ENCODE measurements at places on chromosomes 1 and 21.

DNA sequence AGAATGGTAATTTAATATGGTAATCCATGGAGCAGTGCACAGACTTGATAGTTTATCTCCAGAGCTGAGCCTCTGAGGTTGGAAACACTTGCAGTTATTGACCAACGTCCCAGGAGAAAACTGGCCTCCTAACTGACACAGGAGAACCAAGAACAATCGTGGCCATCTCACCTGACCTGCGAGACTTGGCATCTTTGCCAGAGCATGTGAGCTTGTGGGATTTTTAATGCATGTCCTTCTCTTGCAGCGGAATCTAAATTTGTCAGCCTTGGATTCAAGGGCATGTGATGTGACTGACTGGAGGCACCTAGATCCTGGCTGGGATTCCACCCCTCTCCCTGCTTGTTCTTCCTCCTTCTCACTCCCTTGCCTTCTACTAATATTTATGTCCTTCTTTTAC is 27.8 kb upstream of the SLC26A9 start:
- DNase-seq, result no peak

DNA sequence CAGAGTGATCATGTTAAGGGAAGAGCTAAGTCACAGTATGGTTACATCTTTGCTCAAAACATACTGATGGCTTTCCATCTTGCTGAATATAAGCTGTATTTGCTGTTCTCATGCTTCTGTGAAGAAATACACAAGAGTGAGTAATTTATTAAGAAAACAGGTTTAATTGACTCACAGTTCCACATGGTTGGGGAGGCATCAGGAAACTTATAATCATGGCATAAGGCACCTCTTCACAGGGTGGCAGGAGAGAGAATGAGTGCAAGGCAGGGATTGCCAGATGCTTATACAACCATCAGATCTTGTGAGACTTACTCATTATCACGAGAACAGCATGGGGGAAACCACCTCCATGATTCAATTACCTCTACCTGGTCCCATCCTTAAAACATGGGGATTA is 24.4 kb upstream of the RGS5 start:
- DNase-seq, result no peak

GRCh38 chr1:111924786-111925185 is 64.7 kb downstream of the KCND3 start:
- DNase-seq, result no peak

DNA sequence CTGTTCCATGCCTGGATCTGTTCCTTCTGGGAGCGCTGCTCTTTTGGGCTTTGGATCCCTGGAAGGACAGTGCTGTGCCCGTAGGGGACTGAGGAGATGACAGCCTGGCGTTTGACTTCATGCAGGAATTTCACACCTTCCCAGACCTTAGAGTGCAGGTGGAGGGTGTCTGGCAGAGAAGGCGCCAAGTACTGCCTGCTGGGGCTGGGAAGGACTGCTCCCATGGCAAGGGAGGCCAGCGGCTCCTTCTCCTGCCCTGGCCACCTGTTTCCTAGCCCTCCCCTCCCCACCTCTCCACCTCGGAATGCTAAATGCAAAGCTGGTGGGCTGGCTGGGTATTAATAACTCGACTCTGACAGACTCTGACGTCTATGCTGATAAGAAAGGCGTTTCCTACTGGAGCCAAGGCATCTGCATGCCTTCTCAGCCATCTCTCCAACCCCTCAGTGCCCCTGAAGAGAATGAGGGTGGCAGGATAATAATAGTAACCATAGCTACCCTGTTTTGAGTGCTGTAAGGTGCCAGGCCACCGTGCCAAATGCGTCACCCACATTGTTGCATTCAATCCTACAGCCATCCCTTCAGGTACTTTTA is 17.5 kb upstream of the PDIK1L start:
- no peak for DNase-seq

GRCh38 chr1:205484985-205485967 is 19.2 kb upstream of the CDK18 start:
- peak; percentile 66 for DNase-seq

GRCh38 chr1:189681252-189681919 is 796.3 kb downstream of the BRINP3 start:
- no peak for DNase-seq

- no peak for DNase-seq
These were observed 72.6 kb upstream of the TARDBP start for GRCh38 chr1:10939654-10940450.

DNA sequence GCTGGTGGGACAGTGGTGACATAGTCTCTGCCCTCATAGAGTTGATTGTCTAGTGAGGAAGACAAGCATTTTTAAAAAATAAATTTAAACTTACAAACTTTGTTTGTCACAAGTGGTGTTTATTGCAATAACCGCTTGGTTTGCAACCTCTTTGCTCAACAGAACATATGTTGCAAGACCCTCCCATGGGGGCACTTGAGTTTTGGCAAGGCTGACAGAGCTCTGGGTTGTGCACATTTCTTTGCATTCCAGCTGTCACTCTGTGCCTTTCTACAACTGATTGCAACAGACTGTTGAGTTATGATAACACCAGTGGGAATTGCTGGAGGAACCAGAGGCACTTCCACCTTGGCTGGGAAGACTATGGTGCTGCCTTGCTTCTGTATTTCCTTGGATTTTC is 58.4 kb downstream of the LAMC2 start:
- no peak for DNase-seq

- no peak for DNase-seq
These were observed 11.7 kb downstream of the IFNGR2 start for GRCh38 chr21:33414926-33415325.

- DNase-seq, result peak; percentile 25
These were observed 359 bp downstream of the LRRC3 start for GRCh38 chr21:44455524-44456213.

DNA sequence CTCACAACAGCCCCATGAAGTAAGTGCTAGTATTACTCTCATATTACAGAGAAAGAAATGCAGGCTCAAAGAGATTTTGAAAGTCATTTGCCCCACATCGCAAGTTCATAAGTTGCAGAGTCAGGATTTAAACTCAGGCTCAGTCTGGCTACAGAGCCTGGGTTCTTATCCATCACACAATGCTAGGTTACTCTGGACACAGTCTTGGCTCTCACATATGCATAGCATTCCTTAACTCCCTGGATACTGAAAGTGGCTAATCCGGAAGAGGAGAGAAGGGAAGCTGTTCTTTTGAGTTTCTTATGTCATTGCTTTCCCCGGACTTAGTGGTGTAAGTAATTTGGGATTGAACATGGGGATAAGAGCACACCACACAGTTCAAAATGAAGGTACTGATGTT is 357.4 kb upstream of the PLXNA2 start:
- DNase-seq, result no peak

DNA sequence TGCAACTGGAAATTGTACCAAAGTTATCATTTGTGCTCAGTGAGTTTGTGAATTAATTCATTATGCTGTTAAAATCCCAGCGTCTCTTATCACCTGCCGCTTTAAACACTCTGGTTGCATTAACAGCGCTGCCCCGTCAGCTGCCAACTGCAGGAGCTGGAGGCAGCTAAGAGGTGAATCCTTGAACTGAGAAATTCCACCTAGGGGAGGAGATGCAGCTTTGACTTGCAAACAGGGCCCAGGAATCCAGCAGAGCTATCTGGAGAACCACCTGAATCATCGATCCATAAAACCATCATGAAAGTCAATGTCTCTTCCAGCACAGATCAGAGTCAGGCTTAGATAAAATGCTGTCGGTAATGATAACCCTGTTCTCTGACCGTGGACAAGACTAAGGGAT is 140.7 kb upstream of the PTBP2 start:
- no peak for DNase-seq

DNA sequence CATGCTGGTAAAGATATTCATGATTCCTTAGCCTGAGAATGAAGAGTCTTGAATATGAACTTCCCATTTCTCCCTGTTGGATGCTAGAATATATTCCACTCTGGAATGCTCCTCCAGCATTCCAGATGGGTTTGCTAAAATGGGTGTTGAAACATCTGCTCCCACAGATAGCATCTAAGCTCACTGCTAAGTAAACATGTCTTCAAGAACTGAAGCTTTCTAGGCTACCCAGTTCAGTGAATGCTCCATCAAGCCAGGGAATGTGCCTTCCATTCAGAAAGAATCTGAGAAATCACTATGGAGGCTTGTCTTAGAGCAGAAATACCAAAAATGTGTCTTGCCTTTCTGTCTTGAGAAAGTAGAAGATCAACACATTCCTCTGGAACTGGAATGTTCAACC is 81.1 kb downstream of the TNFSF18 start:
- DNase-seq, result no peak

DNA sequence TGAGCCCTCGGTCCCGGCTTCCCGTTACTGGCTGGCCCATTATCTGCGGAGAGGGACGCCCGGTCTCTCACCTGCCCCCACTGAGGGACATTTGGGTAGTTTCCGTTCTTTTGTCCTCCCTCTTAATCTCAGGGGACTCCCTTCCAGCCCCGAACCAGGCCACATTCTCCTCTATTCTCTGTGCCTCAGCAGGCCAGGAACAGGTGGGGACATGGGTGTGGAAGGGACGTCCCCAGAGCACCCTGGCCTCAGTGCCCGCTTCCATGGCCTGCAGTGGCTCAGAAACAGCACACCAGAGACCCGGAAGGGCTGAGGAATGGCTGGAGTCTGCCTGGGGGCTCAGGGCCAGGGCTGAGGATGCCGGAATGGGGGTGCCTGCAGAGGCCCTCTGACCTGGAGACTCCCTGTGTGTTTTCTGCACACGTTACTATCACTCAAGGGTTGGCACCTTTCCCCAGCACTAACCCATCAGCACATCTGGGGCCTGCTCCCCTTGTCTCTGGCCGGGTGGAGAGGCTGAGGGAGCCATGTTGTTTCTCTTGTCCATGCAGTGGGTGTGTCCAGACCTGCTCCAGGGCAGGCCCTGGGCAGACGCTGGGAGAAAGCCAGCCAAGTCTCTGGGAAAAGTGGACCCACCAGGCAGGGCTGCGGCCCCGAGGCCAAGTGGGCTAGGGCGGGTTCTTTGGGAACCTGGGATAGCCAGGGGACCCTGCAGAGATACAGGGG is 10.0 kb upstream of the DNMT3L start:
- no peak for DNase-seq

- DNase-seq, result no peak
These were observed 53.6 kb upstream of the A3GALT2 start for GRCh38 chr1:33374336-33375105.

DNA sequence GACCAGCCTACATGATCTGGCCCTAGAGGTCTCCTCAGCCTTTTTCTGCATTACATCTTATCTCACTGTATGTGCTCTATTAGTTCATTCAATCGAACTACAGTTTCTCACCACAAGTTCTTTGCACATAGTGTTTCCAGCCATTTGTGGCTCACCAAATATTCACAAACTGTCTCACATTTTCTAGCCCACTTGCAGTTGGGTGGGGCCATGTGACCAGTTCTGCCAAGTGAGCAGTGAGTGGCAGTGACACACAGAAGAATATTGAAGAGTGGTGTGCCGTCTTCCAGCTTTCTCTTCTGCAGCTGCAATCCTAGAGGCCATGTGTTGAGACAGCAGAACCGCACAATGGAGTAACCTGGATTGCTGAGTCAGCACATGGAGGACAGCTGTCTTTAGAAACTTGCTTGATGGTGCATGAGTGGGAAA is 103.2 kb upstream of the ZNF644 start:
- DNase-seq, result no peak

DNA sequence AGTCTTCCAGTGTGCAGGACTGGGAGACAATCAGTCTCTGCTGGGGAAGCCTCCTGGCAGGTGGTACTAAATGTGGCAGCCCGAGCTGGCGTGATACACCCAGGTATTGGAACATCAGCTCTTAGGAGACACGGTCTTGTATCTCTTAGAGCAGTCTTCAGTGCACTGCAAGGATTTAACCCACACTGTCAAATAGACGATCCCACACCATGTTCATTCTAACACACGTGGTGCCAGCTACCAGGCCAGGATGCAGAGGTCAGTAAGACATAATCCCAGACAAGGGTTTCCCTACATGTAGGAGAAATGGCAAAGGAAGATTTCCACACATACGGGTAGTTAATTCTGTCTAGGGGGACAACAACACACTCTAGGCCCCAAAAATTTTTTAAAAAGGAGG is 8.7 kb downstream of the TRIM11 start:
- DNase-seq, result no peak

DNA sequence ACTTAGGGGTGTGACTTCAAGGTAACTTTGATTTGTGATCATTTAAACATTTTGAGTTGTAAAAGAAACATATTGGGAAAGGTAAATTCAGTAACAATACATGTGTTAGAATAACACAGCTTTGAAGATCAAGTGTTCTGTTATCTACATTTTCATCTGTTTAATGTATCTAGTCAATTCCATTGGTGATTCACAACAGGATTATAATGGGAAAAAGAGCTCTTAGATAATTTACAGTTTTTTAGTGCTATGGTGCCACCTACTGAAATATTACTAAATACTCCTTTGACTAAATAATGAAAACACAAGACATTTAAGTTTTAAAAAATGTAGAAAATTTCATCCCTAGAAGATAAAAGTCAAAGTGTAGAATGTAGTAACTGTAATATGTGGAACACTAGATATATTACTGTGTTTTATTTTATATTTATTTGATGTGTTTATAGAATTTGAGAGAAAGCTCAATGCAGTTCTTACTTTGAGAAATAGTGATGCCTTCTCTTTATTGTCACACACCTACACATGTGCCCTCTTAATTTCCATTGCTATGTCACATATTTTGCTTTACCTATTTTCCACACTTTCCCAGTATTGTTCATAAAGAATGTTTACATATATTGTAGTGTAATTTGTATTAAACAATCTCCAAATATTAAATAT is 47.4 kb downstream of the PTPRC start:
- no peak for DNase-seq

GRCh38 chr1:234592240-234592639 is 17.7 kb downstream of the IRF2BP2 start:
- no peak for DNase-seq

- DNase-seq, result no peak
These were observed 39.7 kb downstream of the SLC35A3 start for GRCh38 chr1:100009458-100009857.

DNA sequence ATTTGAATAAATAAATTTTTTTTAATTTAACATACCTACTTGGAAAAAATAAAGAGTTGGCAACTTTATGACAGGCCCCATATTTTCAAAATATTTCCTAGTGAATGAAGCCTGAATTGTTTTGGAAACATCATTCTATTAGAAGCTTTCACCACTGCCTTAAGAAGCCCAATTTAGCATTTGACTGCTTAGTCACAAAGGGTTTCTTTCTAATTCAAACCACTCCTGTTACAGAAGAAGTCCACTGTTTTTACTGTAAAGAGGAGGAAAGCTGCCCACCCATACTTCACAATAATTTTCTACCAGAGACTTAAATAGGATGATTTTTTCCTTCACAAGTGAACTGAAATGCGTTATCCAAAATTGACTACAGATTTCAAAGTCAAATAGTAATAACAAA is 534.6 kb upstream of the PTBP2 start:
- DNase-seq, result no peak

GRCh38 chr1:42479621-42480020 is 16.5 kb downstream of the CCDC30 start:
- no peak for DNase-seq

GRCh38 chr1:205047764-205048231 is 4.8 kb downstream of the CNTN2 start:
- no peak for DNase-seq
